ENCODE measurements at places on chromosomes 6 and 20. TPM values are rescaled to one million over a fixed set of nuclear protein-coding genes. Genes with fewer than 3 reads are reported as not detected.

DNA sequence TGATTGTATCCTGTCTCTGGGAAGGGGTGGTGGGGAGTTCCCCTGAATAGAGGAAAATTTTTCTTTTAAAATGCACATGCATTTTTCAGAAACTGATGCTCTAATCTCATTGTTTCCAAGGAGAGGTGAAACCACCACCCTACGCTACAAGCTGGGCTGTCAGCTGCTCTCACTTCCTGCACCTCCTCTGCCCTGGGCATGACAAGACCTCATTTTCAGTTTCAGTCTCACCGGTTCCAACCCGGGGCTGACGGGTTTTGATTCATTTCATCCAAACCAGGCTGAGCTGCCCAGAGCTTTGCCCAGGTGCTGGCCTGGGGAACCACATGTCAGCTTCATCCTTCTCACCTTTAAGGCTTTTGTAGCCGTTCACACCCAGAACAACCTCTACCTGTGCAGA, 99.7 kb downstream of the EYA2 start:
- DNase-seq = peak; percentile 69

Gene TNFRSF21
- 0.77 TPM for total RNA-seq

Gene FAM209B
- 0.44 TPM for total RNA-seq

DNA sequence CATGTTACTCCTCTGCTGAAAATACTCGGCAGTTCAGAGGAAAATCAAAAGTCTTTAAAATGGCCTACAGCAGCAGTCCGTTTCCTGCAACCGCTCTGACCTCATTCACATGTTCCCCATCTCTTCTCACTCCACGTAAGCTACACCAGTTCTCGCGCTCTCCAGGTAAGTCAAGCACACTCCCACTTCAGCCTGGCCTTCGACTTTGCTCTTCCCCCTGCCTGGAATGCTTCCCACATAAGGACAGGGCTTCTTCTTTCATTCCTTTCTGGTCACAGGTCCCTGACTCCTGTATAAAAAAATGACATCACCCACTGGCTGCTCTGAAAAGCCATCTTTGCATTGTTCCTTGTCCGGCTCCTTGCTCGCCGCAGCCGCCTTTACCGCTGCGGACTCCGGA, 42.7 kb downstream of the MGME1 start:
- no peak for DNase-seq

GRCh38 chr6:132764370-132764769, 6.7 kb upstream of the VNN2 start:
- no peak for DNase-seq

Gene BPIFB2
- total RNA-seq = not detected

Gene FNDC1
- total RNA-seq = not detected

DNA sequence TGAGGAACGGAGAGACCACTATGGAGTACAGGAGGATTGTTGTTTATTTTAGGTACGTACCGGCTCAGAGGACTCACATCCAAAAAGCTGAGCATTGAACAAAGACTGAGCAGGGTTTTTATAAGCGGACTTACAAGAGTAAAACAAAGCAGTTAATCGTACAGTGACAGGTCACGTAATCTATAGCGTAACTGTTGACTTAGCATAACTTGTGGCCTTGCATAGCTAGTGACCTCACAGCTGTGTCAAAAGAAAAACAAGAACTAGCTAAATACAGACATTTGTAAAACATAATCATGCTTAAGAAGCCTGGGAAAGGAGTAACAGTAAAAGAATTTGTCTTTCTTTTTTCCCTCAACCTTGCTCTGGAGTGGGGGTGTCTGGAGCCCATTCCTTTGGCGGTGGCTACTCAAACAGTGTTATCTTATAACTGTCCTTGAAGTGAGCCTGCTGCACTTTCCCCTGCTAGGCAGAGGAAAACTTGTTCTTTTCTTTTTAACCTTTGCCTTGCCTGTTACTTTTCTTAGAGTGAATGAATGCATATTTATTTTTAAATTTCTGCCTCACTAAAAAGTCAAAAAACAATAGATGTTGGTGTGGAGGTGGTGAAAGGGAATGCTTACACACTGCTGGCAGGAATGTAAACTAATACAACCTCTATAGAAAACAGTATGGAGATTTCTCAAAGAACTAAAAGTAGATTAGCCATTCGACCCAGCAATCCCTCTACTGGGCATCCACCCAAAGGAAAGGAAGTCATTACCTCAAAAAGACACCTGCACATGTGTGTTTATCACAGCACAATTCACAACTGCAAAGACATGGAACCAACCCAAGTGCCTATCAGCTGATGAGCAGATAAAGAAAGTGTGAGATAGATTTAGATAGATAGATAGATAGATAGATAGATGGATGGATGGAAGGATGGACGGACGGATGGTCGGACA, 109.0 kb downstream of the TAF4 start:
- DNase-seq = no peak

GRCh38 chr6:129817821-129818220, 43.3 kb downstream of the TMEM244 start:
- no peak for DNase-seq

Gene TAB2
- 38.1 TPM for total RNA-seq

GRCh38 chr6:122697458-122697857, 82.1 kb upstream of the FABP7 start:
- DNase-seq = no peak

DNA sequence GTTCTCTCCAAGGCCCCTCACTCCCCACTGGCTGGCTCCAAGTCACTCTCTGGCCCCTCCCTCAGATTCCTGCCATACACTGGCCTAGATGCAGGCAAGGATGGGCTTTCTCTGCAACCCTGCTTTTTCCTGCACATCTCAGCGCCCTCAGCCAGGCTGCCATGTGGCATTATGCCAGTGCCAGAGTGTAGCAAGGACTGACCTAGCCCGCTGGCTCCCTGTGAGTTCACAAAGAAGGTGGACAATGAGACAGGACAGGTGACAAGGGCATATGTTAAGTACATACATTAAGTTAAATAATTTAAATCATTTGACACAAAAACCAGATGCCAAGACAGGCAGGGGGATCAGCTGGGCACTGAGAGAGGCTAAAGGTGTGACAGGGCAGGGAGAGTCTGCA, 394.6 kb downstream of the ZFAND3 start:
- DNase-seq = no peak

Gene SLC17A2
- total RNA-seq = not detected

DNA sequence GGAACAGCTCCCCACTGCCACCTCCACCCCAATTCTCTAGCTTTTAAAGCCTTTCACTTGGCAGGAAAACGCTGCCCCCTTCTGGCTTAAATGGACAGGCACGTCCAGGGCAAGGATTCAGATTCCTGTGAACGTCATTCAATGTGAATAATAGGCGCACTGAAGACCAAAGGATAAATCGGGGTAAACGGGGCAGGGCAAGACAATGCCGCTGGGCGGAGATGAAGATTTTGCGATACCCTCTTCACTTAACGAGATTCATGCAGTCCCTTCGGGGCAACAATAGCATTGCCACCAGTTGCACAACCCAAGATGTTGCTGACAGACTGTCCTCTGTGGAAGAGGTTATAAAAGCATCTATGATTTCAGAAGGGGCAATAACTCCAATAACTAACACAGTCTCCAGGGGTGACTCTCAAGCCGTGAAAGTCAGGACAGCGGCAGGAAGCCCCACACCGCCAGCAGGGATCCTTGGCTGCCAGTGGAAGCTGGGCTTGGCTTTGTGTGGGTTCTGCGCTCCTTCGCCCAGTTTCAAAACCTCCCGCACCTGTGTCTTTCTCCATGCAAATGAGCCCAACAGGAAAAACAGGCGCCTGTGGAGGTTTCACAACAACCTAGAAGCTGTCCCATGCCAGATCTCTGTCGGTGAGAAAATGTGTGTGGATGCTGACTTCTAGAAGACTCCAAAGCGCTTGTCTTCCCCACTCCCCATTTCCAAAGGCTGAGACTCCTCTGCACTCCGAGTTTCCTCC, 291.8 kb downstream of the BMP7 start:
- no peak for DNase-seq

Gene C6orf132
- total RNA-seq = 0.03 TPM

DNA sequence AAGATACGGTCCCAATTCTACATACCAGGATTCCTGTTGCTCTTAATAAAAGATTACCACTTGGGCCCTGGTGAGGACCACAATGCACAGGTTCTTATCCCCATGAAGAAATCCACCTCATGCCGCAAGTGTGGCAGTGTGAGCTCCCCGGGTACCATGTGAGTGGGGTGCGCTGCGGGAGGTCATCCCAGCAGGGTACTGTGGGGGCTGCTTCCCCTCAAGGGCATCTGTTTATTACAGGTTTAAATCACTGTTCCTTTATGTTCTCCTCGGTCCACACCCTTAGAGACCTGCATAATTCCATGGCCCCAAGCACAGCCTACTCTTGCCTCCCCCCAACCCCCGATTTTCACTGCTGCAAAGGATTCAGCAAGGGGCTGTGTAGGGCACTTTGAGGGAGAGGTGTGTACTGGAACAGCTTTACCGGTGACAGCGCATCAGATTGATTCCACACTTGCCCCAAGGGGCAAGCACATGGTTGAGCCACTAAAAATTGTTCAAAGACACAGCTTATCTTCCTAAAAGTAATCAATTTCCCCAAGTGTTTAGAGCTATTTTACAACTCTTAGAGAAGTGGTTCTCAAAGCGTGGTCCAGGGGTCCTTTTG, 6.2 kb downstream of the DIDO1 start:
- no peak for DNase-seq

GRCh38 chr6:34151321-34152041, 5.6 kb upstream of the GRM4 start:
- no peak for DNase-seq

DNA sequence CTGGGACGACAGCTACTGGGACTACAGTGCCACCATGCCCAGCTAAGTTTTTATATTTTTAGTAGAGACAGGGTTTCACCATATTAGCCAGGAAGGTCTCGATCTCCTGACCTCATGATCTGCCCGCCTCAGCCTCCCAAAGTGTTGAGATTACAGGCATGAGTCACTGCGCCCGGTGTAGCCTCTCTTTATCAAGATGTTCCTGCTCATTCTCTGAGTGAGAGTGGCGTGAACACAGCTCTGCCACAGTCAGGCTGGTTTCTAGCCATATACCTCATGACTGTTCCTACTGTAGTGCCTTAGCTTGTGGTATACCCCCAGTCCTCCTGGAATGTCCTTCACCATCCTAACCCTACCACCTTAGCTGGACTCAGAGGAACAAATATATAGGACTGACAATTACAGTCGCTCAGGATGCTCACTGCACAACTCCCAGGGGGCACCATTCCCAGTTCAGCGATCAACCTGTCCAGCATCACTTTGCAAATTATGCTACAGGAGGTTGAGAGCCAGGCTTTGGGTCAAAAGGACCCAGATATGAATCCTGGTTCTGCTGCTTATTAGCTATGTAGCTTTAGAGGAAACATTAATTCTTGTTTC, 86.3 kb downstream of the CHMP4B start:
- DNase-seq = no peak

DNA sequence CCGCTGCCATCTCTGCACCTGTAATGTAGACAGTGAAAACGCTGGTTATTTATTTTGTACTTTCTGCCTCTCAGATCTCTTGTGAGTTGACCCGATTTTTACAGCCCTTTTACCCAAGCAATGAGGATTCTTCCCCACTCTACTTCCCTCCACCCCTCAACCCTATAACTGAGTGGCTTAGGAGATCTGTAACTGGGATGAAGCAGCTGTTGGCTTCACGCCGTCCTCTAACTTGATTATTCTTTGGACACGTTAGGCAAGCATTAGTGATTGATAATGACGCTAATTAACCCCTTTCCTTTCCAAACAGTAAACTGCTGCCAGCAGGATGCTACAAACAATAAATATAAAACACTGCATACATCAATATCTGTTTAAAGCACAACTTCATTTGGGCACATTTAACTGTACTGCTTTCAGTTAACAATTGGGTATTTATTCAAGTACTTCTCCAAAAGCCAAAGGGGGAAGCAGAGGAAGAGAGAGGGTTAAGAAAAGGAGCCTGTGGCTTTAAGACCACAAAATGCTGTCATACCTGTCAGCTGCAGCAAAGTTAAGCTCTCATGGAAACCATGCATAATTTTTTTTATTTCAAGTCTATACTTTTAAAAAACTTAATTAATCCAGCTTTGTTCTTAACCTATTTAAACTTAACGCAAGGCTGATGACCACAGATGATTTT, 21.2 kb downstream of the TFAP2A start:
- no peak for DNase-seq

DNA sequence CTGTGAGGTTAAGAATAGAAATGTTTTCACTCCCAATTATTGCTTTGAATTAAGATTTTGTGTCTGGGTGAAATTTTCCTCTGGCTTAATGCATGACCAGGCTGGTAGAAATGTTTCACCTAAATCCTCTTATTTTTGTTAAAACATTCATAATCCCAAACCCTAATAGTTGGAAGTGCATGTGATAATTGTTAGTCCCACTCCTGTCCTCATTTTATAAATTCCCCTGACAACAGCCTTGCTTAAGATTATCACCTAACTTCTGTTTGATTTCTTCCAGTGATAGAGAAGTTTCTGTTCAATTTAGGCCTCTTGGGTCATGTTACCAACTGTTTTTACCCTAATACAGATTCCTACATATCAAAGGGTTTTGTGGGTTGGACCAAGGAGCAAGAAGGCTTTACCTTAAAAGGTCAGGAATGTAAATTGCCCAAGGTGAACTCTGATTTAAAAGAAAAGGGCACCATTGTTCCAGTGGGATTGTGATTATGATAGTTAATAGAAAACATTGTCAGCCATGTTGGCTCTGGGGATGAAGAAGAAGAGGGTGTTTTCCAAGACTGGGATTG, 158.7 kb upstream of the CENPW start:
- DNase-seq = no peak

DNA sequence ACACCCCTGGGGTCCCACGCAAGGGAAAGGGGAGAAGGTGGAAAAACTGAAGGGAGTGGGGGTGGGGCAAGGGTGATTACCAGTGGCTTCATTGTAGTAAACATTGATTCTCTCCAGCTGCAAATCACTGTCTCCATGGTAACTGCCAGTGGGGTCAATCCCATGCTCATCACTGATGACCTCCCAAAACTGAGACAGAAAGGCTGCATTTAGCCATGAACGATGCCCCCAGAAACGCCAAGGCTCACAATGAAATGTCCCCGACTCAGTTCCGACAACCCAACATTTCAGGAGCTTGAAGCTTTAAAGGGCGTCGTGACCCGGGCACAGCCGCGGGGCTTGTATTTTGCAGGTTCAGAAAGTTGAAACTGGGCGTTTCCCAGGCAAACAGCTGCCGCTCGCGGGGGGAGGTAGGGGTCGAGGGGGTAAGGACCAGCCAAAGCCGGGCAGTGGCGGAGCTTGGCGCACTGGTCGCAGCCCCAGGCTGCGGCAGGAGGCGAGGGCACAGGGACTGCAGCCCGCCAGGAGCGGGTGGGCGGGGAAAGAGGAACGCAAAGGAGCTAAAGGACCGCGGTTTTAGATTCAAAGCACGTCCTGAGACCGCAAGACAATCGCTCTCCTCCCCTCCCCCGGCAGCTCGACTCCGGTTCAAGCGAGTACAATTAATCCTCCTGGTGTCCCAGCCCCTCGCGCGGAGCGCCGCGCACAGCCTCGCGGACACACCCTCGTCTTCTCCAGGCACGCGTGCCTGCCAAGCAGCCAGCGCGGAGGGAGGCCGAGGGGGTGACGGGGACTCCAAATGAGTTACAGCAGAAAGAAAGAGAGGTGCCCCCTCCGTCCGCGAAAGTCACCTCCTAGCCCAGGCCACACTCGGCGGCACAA, 731 bp downstream of the TUBB2B start:
- no peak for DNase-seq

Gene TINAG
- total RNA-seq = 0.64 TPM

Gene ANGPT4
- not detected for total RNA-seq

Data from GM12878 (cell line).